ENCODE measurements at places on chromosomes 1 and 21.

- DNase-seq: no peak
Measured at GRCh38 chr1:6144647-6145395, 35.3 kb downstream of the CHD5 start.

DNA sequence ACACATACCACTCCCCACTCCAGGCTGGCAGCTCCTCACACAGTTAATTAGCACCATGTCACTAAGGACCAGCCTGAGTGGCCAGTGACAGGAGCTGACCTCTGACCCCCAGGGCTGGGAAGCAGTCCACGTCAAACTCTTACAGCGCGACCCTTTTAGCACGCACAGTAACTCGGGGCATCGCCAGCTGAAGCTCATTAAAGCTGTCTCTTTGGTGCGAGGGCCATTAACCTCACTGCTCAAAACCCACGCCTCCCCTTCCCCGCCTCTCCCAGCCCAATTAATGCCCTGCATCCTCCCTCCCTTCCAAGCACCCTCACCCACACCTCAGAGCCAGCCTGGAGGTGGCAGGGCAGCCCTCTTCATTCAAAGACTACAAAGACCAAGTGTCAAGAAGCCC, 31.7 kb downstream of the DMAP1 start:
- no peak for DNase-seq

GRCh38 chr1:223811634-223812101, 34.1 kb downstream of the TP53BP2 start:
- no peak for DNase-seq

DNA sequence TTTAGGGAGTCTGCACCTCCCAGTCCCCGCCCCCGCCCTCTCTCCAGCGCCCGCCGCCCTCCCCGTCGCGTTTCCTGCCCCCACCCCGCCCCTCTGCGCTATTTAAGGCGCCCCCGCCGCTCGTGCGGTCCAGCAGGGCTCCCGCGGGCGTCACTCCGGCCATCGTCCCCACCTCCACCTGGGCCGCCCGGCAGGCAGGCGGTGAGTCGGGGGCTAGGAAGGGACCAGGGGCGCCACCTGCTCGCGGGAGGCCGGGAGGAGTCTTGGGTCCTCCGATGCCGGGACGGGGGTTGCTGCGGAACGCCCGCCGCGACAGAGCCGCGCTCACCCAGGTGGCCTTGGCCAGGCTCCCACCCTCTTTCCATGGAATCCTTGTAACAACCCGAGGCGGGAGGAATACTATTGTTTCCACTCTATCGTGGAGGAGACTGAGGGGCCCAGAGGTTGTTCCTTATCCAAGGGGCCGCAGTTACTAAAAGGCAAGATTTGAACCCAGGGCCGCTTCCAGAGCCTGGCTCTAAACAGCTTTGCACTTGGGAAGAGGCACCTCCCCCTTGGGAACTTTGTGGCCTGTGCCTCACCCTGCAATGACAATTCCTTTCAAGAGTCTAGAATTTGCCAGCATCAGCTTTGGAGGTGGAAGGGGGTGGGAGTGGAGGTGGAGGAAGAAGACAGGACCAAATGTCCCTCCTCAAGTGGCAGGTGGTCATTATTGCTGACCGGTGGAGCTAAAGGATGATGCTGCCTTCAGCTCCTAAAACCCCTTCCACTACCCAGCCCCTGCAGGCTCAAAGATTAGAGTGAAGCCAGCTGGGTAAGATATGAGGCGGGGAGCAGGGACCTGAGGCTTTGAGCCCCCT, at the start of gene GJA4:
TSS of gene GJA4 (plus strand) at position 132 of the 860 bp plus-strand sequence. CDS start 1,215 bp downstream, outside the sequence.
- DNase-seq: peak; percentile 62

DNA sequence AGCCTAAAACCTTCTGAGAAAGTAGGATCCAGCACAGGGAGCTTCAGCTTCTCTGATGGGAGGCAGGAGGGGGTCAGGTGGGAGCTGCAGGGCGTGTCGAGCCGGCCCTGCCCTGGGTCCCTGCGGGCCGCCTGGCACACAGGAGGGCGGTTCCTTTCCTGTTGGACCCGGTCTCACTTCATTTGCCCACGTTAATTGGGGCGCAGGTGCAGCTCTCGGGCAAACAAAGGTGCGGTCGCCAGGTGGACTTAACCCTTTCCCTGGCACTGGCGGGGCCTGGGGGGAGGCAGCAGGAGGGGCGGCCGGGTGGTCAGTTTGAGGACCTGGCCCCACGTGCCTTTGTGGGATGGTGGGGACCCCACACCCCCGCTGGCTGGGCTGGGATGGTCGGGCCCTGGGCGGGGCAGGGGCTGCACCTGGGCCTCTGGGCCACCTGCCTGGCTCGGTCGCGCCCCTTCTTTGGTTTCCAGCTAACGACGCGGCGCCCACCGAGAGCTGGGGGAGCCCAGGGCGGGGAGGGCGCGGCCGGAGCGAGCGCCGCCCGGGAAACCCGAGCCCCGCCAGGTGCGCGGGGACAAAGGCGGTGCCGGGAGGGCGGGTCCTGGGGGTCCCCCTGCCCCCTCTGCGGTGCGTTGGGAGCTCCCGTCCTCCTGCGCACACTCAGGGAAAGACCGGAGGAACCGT, 20.8 kb upstream of the C1orf159 start:
- DNase-seq: peak; percentile 78

DNA sequence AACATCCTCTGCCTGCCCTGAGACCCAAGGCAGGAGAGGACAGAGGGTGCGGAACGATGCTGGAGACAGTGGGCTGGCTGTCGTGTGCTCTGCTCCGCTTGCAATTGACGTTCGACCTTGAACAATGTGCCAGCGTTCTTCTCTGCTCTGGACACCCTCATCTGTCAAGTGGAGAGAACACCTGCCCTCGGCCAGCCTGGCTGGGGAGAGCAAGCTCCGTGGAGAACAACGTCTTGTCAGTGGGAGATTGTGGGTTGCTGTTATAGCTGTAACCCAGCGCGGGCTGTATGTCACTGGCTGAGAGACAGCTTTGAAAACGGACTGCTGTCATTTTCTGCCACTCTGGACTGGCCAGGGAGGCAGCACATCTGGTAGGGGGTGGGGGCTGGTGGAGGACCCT, 14.7 kb downstream of the KIAA1614 start:
- DNase-seq: no peak

DNA sequence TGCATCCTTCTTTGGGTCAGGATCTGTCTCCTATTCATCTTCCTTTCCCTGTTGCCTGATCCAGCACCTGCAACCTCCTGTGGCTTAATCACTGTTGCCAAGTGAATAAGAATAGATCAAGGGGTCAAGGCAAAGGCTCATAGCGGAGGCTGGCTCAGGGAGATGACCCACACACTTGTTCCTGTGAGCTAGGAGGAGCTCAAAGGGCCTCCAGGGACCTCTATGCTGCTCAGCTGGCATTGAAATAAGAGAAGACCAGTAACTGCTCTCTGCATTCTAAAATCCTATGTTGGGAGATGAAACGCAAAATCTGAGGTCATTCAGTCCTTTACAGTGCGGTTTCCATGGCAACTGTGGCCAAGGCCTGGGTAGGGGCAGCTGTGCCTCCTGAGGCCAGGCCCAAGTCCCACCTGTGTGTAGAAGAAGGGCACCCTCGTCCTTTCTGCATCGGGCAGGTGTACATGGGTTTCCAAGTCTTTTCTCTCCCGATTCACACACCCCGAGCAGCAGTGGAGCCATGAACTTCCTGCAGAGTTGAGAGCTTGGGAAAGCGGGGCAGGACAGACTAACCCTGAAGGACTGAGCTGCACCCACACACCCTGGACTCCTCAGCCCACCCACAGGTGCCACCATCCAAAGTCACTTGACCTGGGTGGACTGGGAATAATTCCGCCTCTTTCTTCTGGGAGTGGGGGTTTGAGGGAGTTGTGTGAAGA, 27.8 kb upstream of the STUM start:
- no peak for DNase-seq

DNA sequence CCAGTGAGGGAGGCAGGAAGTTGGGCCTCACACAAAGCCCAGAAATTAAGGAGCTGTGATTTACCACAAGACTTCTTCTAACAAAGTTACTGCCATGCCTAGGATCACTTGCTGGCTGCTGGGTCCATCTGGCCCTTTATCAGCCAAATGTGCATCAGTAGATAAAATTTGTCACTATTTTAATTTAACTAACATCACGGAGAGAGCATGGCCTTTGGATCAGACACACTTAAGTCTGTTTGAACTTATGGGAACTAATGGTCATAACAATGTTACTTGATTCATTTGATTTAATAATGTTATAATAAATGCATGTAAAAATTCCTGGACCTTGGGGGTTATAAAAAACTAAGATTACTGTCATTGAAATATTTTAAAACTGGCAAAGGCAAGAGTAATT, 67.2 kb upstream of the CCDC190 start:
- DNase-seq: no peak

DNA sequence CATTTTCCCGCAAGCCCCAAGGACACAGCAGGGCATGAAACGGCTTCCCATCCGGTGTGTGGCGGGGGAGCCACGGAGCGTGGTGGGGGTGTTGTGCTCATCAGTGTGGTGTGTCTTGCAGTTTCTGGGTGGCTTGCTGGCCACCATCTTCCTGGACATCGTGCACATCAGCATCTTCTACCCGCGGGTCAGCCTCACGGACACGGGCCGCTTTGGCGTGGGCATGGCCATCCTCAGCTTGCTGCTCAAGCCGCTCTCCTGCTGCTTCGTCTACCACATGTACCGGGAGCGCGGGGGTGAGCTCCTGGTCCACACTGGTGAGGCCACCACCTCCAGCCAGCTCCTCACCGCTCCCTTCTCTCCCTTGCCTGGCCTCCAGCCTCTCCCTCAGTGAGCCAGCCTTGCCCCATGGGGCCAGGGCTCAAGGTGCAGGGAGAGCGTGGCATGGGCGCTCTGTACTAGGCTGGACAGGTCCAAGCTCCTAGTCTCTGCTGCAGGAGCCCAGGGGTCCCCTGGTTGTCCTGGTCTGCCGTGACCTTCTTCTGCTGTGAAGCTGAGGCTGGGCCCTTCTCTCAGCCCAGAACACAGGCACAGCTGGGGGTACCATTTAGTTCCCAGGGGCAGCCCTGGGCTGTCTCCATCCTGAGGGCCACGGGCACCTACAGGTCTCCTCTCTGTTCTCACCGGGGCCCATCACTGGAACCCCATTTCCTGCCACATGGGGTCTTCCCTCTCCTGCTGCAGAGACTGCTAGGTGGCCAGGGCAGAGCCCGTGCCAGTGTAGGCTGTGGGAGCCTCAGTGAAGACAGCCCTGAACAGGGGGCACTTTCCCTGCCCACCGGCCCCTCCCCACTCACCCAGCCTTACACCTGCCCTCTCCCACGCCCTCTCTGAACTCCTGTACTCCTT, 12.6 kb downstream of the AGTRAP start:
- no peak for DNase-seq

DNA sequence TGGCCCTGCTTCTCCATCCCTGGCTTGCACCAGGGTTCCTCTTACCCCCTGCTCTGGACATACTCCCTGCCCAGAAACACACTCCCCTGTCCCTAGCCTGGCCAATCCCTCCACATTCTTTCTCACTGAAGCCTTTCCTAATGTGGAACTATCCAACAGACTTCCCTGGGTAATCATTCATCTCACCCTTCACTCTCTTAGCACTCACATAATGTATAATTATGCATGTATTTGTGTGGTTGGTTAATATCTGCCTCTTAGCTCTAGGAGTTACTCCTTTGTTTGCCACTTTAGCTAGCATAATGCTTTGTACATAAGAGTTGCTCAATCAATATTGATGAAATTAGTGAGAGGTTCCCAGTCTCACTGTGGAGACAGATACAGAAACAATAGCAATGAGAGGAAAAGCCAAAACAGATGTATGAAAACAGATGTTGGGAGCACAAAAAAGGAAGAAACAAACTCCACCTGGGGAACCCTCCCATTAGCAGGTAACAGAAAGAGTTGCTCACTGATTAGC, 76.9 kb upstream of the WARS2 start:
- no peak for DNase-seq

DNA sequence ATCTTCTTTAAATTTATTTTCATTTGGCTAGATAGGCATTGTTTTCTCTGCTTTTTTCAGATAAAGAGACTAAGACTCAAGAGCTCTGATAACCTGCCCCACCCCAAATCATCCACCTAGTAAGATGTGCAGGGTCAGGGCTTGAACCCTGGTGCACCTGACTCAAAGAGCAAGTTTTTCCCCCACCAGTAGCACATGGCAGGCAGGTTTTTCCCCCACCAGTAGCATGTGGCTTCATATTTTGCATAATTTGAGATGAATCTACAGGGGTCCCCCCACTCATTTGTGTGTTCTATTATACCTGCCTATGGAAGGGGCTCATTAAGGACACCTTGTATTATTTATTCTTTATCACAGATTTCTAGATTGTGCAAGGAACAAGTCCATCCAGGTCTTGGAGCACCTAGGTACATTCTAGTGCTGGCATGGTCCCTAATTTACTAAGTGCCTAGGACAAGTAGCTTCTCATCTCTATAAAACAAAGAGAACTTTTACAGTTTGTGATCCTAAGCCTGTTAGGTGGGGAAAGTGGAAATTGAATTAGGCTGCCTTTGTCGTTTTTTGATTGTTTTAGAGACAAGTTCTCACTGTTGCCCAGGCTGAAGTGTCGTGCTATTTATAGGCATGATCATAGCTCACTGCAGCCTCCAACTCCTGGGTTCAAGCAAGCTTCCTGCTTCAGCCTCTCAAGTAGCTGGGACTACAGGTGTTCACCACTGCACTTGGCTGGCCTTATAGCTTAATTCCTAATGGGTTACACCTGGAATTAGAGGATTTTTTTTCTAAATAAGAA, 13.2 kb upstream of the CTSE start:
- no peak for DNase-seq

DNA sequence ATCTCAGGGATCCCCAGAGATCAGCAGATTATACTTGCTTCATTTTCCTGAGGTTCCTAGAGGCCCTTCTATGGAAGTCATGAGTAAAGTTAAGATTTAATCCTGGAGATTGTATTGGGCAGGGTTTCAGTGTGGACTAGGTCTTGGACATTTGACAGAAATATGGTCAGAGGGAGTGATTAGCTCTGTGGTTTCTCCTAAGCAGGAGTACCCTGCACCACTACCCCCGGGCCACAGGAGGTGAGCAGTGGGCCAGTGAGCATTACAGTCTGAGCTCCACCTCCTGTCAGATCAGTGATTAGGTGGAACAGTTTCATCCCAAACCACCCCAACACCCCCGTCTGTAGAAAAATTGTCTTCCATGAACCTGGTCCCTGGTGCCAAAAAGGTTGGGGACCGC, 43.2 kb downstream of the PHACTR4 start:
- DNase-seq: no peak

GRCh38 chr1:82894635-82895034, 1093.9 kb downstream of the ADGRL2 start:
- no peak for DNase-seq

DNA sequence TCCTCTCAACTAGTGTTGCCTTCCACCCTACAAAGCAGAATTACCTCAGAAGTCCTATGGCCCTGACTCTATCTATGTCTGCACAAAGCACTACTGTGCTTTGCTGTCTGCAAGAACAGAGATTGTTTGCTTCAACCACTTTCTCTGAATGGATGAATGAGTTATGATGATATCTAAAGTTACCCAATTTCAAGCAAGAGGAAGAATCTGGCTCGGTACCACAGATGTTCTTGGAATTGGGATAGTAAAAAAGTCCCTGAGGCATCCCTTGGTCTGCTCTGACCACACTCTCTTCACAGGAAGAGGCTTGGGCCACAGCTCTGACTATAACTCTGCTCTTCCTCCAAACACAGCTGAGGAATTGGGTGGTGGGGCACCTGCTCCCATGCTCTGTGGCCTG, 31.2 kb downstream of the MTARC1 start:
- no peak for DNase-seq

Measured in left lung (tissue), 14 donors.